ENCODE measurements at places on chromosomes 7 and 10.
A peak's percentile ranks its signal among the peaks of the same experiment; 100 is the strongest.

- no peak for DNase-seq
These were observed 576.4 kb downstream of the REEP3 start for GRCh38 chr10:64097391-64098122.

- DNase-seq, result no peak
These were observed 6.0 kb upstream of the ZRANB1 start for GRCh38 chr10:124935946-124936345.

GRCh38 chr10:122232769-122233168, 38.3 kb upstream of the BTBD16 start:
- DNase-seq, result no peak

DNA sequence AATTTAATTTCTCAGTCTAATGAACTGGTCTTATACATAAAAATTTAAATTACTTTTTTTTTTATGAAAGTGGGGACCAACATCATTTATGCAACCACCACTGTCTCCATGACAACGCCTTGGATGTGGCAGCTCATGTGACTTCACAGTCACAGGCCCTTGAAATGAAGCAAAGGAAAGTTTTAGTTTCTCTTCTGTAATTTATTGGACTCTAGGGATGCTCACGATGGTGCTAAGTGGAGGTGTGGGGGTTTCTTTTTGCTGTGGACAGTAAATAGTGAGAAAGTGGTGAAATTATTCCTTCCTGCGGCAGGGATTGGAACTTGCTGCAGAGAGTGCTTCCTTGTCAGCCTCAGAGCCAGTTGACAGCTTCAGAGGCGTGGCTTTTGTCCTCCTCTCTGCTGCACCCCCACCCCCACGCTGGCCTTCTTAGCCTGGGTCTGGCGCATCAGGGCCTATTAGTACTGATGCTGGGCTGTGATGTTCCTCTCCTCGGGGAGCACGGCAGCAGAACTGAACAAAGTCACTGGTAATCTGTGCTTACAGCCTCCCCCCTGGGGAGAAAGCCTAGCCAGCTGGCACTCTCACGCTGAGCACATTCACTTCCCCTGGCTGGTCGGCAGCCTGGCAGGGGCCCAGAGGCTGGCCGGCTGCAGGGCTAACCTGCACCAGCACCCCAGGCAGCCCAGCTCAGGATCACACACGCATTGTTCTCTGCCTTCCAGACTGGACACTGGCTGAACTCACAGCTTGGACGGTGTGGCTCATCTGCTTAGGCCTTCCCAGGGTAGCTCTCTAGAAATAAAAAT, 517.5 kb upstream of the GALNT17 start:
- DNase-seq, result no peak

DNA sequence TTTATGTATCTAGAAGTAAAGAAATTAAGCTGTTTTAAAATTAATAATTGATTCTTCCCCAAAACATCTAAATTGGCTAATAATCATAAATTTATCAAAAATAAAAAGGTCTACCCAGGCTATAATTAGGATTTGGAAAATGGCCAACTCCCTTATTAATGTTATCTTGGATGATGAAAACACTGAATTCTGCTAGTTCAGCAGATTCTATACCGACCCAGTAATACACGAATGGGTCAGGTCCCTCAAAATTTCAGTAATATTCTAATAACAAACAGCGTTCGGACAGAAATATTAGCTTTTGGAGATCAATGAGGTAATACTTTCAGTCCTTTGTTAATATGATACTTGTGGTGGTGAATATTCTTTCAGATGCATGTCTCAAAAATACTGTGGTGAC, 360.7 kb upstream of the MGMT start:
- DNase-seq, result no peak

DNA sequence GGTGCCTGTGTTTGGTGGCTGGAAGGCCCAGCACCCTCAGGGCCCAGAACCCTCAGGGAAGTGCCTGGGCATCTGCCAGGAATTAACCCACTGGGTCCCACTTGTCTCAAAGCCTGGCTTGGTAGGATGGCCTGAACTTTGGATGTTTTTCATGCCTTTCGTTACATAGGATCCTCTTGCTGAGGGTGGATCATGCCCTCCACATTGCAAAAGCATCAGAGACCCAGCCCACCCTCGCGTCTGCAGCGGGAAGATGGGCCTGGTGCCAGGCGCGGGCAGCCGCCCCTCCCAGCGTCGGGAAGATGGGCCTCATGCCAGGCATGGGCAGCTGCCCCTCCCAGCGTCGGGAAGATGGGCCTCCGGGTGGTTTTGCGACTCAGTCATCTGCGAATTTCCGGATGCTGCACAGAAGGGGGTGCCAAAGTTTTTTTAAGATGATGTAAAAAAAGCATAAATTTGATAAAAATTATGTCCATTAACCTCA, 51.9 kb upstream of the PRKAR1B start:
- DNase-seq, result no peak

DNA sequence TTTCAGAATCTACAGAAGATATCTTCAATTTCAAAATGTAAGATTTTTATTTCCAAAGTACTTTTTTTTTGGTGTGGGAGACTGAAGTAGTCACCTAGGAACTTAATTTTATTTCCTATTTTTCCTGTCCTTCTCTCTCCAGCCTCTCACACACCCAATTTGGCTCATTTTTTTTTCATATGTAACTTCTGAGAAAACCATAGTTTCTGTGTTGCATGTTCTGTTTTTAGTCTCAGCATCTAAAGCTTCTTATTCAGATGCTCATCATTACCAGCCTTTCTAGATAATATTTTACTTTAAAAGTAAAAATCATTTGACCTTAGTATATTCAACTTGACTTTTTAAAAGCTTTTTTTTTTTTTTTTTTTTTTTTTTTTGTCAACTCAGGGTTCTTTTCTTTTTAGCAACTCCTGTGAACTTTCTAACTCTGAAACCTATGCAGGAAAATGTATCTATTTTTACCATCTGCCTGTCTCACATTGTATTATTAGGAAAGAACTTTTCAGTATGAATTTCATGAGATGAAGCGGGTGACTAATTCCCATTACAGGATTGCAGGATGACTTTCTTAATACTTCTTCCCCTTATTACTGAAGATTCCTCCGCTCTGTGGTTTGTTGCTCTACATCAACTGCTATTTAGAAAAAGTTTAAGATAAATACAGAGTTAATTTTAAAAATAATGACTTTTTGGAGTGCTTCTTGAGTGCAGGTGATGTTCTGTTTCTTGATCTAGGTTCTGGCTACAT, 73.6 kb upstream of the LSM8 start:
- DNase-seq, result no peak

DNA sequence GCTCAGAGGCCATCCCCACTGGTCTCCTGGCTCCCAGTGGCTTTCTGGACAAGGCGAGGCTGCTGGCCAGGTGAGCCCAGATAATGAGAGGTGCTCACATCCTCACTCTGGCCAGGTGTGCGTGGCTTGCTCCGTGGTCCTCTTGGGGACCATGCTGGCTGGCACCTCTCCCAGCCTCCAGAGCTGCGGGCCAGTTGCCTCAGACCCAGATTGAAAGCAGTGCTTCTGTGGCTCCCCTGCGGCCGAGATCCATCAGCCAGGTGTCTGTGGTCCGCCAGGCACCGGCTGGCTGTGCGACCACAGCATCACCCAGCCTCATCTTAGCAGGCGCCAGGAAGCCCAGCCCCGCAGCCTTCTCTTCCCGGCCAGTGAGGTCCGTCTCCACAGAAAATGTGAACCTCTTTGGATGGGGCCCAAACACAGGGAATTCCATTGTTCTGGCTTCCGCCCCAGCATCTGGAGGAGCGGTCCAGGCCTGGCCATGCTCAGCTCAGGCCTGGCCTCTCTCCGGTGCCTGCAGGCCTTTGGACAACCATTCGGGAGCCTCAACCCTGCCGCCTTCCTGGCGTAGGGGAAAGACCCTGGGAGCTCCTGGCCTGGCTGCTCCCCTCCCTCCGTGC, 5.2 kb upstream of the TTYH3 start:
- DNase-seq, result no peak

DNA sequence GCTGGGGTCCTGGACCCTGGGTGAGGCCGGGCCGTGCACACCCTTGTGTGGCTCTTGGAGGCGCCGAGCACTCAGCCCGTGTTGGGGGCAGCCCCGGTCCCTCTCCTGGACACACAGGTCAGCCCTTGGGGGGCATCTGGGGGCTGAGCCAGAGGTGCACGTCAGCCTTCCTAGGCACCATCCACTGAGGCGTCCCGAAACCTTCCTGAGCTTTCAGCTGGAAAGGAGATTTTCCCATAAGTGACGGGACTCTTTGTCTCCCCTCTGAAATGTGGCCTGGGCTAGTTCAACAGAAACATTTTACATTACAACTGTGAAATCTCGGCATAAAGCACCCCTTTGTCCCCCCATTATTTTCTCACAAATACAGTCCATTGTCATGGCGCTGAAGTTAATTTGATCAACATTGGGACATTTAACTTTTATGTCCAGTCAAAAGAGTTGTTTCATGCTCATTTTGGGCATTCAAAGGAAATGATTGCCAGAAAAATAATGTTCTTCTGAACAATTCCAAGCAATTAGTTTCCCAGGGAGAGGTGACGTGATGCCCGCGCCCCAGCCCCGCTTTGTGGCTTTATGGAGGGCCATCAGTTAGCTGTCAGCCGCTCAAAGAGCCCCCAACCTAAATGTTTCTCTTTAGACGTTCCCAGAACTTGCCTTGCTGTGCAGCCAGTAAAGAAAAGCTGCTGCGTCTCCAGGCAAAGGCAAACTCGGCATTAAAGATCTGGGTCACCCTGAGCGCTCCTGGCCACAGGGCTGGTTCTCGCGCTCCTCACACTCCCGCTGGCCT, 70.8 kb downstream of the NKX6-2 start:
- DNase-seq, result no peak

DNA sequence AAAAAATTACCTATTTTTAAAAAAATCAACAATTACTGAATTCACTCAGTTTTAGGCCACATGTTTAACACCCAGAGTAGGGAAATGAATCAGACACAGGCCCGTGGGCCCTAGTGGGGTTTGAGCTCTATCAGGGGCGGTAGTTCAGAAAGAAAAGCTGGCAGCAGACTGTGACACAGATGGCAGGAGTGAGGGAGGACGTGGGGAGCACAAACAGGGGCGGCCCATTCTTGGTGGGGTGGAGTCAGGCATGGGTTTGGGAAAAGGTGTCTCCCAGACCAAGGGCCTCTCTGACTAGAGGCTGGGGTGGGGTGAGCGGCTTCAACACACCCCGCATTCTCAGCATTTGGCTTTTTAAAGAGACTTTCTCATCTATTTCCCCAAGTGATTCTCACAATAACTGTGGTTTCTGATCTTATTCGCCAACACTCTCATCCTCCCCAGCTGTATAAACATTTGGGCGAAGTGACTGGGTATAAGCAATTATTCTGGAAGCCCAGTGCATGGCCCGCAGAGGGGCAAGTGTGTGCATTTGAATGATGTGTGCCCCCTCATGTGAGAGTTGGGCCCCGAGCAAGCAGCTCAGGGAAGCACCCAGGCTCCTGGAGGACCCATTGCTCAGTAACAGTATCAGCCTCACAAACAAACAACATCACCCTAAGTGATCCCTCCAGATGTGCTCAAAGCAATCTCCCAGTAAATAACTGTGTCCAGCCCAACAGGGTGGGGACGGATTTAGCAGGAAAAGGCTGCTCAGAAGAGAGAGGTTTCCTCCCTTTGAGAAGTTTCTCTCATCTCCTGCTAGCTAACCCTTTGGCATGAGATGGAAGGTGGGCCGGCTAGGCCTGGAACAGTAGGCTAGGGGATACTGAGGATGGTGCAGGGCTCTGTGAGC, 437.6 kb upstream of the ZMIZ1 start:
- DNase-seq, result no peak

- DNase-seq, result no peak
These were observed 6.6 kb downstream of the CPA2 start for GRCh38 chr7:130273081-130273932.

DNA sequence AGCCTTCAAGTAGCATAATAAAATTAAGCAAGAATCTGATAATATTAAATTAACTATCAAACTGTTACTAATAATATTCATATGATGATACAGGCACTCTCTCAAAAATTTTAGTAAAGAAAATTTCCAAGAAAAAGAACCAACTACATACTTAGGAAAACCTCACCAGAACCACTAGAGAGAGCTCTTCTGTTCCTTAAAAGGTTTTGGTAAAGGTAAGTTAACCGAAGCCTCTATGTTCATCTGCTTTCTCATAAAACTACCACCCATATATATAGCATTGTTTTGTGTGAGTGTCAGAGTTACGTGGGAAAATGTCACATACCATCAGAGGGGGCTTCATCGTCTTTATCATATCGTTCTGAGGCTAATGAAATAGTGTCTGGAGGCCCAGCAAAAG, 20.7 kb downstream of the SKAP2 start:
- DNase-seq, result no peak

GRCh38 chr10:69468751-69469089, 17.5 kb downstream of the TSPAN15 start:
- DNase-seq, result no peak

- DNase-seq, result no peak
These were observed 344.0 kb downstream of the REEP3 start for GRCh38 chr10:63865210-63865609.

DNA sequence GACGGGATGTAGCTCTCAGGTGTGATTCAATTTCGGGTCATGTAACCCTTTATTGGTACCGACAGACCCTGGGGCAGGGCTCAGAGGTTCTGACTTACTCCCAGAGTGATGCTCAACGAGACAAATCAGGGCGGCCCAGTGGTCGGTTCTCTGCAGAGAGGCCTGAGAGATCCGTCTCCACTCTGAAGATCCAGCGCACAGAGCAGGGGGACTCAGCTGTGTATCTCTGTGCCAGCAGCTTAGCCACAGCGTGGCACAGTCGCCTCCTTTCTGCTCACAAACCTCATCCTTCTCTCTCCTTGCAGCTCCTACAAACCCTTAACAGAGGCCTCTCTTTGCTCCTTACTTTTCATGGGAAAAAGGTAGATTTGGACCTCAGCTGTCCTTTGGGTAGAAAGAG, 197.5 kb upstream of the PRSS58 start:
- DNase-seq, result no peak

DNA sequence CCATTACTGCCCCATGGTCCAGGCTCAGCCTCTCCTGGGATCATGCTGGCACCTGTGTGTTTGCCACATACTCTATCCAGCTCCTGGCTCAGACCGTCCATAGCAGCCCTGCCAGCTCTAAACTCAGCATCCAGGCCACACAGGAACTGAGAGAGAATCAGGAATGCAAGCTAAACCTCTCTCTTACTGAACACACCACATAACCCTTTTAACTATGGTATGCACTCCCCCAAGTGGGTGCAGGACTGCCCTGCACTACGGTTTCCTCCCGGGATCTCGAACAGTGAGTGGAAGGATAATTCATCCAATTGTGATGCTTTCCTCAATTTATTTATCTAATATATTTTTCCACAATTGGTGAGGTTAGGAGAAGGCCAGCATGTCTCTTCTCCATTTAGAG, 17.1 kb upstream of the ZNF800 start:
- no peak for DNase-seq

DNA sequence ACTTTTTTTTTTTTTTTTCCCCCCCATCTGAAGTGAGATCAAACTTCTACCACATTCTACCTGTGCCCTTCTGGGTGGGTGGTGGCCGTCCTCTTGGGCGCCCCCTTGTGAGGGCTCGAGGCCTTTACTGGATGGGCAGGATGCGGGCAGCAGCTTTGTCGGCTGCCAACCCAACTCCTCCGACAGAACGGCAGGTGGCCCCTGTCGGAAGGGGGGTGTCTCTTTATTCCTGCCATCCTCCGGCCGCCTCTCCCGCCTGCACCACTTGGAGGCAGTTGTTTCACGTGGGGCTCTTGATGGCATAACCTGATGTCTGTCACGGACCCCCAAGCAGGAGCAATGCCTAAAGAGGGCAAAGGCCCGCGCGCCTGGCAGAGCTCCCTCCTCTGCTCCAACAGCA, 31.0 kb downstream of the AMZ1 start:
- peak; percentile 55 for DNase-seq

GRCh38 chr10:88114368-88114767, 250.9 kb downstream of the PTEN start:
- DNase-seq, result no peak

GRCh38 chr7:90005836-90006235, 148.4 kb upstream of the STEAP1 start:
- no peak for DNase-seq

Data from activated CD4-positive, alpha-beta T cell treated with anti-CD3 and anti-CD28 coated beads, Interleukin-2, amount 50 U/mL, for 4 hours (primary cell).